HuH-7 (cell line): ENCODE measurements at places on chromosomes 3 and 15.

- no peak for DNase-seq
Measured at GRCh38 chr15:31273258-31273941, 53.2 kb upstream of the KLF13 start.

DNA sequence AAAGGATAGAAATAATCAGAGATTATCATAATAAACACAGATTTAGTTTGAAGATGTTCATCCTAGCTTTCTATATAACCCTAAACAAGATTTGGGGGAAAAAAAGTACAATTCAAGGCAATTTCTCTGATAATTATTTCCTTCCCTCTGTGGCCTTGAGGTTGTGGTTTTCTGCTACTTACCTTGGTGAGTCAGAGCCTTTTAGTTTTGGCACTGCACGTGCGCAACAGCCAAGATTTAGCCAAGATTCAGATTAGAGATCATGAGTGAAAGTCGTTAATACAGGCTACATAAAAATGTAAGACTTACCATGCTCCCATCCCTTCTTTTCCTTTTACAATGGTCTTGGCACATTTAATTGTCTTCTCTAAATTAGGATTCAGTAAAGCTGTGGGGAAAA is 6.7 kb downstream of the LYZL4 start:
- no peak for DNase-seq

GRCh38 chr3:122623031-122623829 is 45.8 kb downstream of the PARP15 start:
- DNase-seq = no peak

- no peak for DNase-seq
Measured at GRCh38 chr3:161770484-161771386, 274.1 kb downstream of the OTOL1 start.

GRCh38 chr3:66638717-66639116 is 137.9 kb upstream of the LRIG1 start:
- DNase-seq = no peak

DNA sequence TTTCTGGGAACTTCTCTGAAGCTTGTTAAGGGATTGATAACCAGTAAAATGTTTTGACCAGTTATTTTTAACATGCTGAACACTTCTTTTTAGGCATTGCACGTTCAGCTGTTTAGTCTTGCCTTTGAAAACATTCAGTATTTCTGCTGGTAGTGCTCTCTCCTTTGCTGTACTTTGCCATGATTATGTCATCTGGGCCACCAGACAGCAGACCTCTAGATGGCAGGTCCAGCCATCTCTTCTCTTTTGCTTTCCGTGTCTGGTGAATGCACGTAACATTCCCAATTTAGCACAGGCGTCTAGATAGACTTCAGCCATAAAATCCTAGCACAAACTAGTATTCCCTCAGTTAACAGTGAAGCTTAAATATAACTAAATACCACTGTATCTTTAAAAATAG is 57.8 kb downstream of the RAB7A start:
- DNase-seq = no peak

GRCh38 chr15:79675982-79676381 is 220.8 kb downstream of the MTHFS start:
- DNase-seq = no peak

DNA sequence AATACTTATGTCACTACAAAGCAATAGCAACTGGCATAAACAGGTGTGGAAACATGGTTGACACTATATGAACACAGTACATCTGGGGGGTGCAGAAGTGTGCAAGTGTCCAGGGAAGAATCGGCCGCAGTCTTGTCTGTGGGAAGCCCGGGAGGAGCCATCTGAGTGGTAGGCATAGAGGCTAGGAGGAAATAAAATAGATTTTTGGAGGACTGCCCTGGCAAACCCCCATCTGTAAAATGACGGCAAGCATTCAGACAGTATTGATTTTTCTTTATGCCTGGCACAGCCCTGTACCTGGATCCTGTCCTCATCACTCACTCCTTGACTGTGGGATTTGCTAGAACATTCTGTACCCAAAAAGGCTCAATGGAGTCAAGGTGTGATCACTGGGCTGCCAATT is 31.3 kb downstream of the THSD4 start:
- no peak for DNase-seq

- no peak for DNase-seq
Measured at GRCh38 chr3:122794483-122794778, 438 bp upstream of the SLC49A4 start.

- no peak for DNase-seq
Measured at GRCh38 chr3:5485427-5485826, 297.9 kb downstream of the EDEM1 start.

- DNase-seq = no peak
Measured at GRCh38 chr15:41634072-41634626, 26.1 kb upstream of the MGA start.

DNA sequence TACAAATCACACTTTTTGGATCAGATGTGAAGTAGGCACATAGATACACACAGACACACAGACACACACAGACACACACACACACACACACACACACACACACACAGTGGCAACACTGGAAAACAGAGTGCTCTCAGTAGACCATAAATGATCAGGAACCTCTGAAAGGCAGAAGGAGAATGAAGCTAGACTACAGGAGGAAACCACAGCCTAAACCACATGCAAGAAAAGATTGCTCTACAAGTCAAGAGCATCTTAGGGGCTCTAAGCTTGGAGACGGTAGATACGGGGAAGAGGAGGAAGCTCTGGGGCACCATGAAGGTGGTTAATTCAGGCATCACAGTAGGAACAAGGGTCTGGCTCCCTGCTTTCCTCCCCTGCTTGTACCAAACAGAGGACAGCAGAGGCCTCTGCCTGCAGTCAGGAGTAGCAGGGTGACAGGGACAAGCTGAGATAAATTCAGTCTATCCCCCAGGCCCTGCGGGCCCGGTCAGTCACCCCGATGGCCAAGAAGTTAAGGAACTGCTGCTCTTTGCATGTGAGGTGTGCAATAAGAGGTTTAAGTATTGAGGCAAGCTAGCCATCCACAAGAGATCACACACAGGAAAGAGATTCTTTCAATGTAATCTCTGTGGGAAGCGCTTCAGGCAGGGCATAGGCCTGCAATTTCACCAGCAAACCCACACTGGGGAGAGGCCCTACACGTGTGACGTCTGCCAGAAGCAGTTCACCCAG is 23.5 kb upstream of the ARPIN start:
- DNase-seq = no peak

DNA sequence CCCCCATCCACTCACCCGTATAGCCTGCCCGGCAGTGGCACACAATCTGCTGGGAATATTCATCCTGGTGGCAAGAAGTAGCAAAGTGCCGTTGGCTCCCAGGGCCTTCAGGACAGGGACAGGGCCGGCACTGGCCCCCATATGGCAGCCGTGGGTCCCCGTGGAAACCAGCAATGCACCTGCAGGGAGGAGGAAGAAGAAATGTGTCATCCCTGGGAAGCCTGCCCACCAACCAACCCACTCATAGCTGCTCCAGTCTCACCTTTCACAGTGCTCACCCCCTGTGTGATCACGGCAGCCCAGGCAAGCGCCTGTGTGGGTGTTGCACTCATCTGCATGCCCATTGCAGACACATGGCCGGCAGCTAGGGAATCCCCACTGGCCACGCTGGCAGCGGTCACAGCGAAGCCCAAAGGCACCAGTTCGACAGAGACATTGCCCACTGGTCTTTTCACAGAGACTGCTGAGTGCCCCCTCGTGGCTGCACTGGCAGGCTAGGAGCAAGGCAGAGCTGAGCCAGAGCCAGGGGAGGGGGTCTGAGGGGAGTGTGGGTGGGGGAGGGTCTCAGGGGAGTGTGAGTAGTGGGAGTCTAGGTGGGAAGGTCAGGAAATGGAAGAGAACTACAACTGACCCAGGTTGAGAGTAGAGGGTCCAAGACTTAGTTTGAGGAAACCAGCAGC is 4.5 kb upstream of the USP19 start:
- no peak for DNase-seq

DNA sequence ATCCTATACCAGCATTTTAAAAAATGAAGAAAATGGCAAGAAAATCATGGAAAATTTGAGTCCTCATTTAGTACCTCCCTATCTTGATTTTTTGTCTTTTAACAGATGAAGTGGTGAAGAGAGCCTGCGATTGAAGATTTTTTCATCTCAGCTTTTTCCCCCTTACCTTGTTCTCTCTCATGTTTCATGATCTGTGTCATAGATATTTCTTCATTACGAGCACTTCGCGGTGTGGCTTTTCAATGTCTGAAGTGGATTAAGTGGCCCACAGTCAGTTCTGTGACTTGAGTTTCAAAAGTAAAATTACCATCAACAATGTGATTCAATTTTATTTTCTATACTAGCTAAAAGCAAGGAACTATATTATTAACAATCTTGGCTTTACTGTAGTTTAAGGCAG is 147.2 kb downstream of the FNDC3B start:
- no peak for DNase-seq

GRCh38 chr3:7238565-7239295 is 377.8 kb downstream of the GRM7 start:
- no peak for DNase-seq

GRCh38 chr15:34855413-34855812 is 60.1 kb upstream of the ACTC1 start:
- no peak for DNase-seq

- DNase-seq = peak; percentile 92
Measured at GRCh38 chr15:72312605-72313447, 7.1 kb downstream of the CELF6 start.

DNA sequence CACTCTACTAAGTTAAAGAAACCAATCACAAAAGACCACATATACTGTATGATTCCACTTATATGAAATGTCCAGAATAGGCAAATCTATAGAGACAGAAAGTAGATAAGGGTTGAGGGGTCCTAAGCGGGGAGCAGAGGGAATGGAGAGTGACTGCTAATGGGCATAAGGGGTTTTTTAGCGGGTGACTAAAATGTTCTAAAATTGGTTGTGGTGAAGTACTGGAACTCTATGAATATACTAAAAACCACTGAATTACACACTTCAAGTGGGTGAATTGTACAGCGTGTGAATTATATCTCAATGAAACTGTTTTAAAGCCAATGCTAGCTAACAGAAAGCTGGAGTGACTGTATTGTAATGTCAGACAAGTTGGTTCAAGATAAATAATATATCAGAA is 33.3 kb downstream of the KPNA1 start:
- DNase-seq = no peak

DNA sequence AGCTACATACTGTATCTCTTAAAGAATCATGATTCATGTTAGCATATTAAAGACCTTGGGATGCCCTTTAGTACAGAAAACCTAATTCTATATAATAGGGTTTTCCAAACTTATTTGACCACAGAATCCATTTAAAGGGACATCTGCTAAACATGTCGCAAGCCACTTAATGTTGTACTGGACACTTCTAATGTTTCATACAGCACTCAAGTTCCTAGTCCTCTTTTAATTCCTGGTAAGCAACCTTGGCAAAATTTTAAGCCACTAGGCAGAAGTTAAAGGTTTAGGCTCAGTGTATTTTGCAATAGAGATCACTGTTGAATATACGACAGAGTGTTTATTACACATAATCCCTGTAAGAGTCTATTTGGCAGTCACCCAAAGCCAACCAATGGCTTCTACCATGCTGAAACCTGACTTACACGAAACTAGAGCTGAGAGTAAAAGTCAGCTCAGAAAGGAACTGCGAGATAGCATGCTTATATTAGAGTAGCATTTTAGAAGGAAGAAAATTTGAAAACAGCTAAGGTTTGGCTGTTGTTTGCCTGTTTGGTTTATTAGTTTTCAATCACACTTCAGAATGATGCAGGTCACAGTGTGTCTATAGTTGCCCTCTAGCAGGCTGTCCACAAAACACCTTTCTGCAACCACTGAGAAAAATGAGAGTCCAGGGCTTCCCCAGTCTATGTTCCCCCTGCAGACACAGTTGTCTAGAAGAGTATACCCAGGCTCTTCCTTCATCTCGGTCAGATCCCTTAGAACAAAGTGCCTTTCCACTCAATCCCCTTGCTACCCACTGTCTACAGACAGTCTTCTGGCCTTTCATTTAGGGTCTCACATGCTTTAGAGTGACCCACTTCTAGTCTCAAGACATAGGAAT is 104.4 kb downstream of the FMN1 start:
- no peak for DNase-seq

- no peak for DNase-seq
Measured at GRCh38 chr3:115699706-115700105, 76.4 kb downstream of the GAP43 start.

GRCh38 chr15:33150971-33151370 is 43.5 kb downstream of the FMN1 start:
- no peak for DNase-seq

DNA sequence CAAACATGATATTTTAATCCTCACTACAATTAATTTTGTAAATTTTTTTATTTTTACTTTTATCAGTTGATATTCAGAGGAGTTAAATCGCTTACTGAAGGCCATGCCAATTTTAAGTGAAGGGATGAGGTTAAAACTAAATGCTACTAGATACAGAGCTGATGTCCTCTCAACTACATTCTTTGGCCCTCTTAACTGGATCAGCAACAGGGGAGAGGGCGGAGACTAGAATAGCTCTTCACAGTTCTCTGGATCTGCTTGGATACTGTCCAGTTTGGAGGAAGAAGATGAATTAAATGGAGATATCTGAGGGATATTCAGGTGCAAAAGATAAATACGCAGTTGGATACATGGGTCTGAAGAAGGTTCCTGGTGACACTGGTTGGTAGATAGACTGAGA is 85.6 kb upstream of the LYSMD4 start:
- DNase-seq = no peak

GRCh38 chr3:176776622-176777175 is 420.6 kb downstream of the TBL1XR1 start:
- no peak for DNase-seq

DNA sequence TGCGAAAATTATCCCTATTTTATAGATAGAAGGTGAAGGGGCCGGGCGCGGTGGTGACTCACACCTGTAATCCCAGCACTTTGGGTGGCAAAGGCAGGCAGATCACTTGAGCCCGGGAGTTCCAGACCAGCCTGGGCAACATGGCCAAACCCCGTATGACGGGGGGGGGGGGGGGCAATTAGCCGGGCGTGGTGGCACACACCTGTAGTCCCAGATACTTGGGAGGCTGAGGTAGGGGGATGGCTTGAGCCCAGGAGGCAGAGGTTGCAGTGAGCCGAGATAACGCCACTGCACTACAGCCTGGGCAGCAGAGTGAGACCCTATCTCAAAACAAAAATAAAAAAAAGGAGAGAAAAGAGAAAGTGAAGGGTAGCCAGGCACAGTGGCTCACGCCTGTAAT is 1.4 kb downstream of the AAGAB start:
- no peak for DNase-seq

DNA sequence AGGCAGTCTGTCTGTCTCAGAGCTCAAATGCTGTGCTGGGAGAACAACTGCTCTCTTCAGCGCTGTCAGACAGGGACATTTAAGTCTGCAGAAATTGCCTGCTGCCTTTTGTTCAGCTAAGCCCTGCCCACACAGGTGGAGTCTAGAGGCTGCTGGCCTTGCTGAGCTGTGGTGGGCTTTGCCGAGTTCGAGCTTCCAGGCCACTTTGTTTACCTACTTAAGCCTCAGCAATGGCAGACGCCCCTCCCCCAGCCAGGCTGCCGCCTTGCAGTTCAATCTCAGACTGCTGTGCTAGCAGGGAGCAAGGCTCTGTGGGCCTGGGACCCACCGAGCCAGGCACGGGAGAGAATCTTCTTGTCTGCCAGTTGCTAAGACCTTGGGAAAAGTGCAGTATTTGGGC is 25.0 kb upstream of the RPP14 start:
- DNase-seq = no peak

GRCh38 chr3:49872801-49873281 is 3.1 kb upstream of the CAMKV start:
- no peak for DNase-seq
